ENCODE measurements at places on chromosomes 7 and 10.

GRCh38 chr10:113226399-113226798, 276.4 kb downstream of the TCF7L2 start:
- DNase-seq: no peak

DNA sequence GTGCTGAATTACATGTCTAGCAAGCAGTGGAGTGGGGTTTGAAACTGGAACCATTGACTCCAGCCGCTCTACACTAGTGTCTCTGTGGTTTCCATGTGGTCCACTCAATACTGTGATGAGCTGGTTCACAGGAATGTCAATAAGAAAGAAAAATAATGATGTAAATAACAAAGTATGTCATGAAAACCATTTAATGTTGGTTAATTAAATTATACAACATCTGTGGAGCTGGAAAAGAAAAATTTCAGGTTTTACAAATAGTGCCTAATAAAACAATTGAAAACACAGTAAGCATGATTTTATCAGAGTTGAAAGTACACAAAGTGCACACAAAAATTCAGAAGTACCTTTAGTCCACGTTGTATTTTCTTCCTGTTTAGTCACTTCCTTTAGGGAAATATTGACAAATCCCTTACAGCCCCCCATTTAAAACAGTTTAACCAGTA, 28.7 kb upstream of the NAMPT start:
- no peak for DNase-seq

DNA sequence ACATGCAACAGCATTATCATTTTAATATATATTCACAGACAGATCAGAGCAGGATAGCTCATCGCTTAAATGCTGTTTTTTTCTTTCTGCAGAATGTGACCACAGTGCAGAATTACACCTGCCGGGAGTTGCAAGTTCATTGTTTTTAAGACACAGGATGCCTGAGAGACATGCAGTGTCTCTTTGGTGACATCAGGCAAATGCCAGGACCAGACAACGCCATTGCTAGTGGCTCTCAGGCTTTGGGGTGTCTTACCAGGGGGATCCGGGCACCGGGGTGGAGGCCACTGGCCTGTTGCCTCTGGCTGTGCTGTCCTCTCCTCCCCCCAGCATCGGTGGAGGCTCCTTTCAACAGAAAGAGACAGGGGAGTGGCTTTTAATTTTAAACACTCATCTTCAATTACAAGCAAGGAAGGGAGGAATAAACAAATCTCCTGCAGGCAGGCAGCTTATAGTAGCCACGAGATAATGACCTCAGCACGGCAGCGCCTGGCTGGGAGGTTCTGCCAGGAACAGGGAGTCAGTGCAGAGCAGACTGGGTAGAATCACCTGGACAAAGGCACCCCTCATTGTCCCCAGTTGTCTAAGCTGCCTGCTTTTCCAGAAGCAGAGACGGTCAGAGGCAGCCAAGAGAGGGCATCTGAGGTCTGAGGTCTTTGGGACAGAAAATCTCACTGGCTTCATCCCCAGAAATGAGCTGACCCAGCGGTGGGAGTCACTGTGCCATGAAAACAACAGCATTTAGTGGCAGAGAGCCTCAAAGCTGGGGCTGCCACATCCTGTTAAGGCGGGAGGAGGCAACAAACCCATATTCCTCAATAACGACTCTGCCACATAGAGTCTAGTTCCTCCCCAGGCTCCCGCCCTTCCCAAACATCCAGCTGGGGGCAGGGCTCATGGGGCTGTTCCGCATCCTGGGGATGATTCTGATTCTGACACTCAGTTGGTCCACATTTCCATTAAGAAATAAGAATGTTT, 148.4 kb downstream of the TCERG1L start:
- DNase-seq: no peak

GRCh38 chr10:73873142-73873837, 1.1 kb downstream of the CAMK2G start:
- no peak for DNase-seq

DNA sequence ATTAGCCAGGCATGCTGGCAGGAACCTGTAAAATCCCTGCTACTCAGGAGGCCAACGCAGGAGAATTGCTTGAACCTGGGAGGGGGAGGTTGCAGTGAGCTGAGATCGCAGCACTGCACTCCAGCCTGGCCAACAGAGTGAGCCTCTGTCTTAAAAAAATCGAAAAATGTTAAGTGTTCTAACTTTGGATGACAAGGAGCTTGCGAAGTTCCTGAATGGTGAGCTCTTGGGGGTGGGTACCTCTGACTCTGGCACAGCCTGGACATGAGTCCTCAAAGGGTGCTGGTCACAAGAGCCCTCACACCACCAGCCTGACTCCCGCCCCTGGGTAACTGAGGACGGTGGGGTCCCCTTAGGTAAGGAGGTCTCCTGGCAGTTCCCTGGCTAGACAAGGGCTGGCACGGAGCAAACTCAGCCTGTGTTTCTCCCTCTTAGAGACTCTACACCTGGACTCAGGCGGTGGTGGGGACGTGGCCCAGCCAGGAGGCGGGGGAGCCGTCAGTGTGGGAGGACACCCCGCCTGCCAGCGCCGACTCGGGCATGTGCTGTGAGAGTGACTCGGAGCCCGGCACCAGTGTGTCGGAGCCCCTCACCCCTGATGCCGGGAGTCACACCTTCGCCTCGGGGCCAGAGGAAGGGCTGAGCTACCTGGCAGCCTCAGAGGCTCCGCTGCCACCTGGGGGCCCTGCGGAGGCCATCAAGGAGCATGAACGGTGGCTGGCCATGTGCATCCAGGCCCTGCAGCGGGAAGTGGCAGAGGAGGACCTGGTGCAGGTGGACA, 24.1 kb downstream of the AMZ1 start:
- DNase-seq: no peak

DNA sequence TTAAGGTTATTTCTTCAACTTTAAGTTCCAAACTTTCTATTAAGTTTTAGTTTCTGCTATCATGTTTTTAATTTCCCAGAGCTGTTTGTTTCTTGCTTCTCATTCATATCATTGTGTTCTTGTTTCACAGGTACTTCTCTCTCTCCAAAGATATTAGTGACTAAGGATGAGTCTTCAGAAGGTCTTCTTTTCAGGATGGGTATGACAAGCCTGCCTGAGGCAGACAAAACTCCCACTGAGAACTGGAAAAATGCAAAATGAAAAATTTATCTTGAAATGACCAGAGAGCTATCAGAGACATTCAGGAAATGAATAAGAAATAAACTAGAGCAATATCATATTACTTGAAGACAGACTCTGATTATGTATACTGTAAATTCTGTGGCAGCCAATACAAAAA, 110.8 kb upstream of the EGFR start:
- no peak for DNase-seq

DNA sequence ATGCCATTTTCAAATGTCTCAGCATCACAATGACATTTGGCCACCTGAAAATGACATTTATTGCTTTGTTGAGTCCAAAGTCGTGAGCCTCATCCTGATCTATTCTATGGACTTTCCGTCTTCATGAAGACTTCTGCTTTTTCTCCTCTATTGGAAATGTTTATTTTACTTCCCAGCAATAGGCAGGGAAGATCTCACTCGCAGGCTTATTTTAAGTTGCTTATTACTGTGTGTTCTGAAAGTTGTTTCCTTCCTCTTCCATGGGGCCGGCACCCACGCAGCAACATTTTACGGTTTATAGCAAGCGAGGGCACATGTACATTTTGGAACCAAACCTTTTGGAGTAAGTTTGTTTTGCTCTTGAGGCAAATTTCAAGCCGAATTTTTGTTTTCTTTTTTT, 221.0 kb upstream of the KLF6 start:
- no peak for DNase-seq

DNA sequence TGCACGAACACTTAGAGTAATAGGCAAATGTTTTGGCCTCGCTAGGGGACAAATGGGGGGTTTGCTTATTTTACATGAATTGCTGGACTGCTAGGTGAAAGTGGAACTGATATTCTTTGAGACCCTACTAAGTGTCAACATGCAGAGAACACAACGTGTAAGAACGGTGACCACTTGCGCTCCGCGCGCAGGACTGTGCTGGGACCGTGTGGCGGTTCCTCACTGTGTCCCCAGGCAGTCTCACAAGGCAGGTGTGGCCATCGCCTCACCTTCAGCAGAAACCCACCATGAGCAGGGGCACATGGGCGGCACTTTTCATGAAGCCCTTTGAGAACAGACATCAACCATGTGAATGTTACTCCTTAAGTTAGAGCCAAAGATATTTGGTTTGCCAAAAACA, 27.2 kb downstream of the PTPRN2 start:
- DNase-seq: no peak

- no peak for DNase-seq
Observed at GRCh38 chr10:22604344-22605126, 109.8 kb downstream of the PIP4K2A start.

- no peak for DNase-seq
Observed at GRCh38 chr10:77043420-77043763, 594.2 kb downstream of the KCNMA1 start.

- DNase-seq: peak; percentile 18
Observed at GRCh38 chr7:5702876-5703571, 78.4 kb downstream of the RNF216 start.

GRCh38 chr7:13641714-13642113, 347.8 kb downstream of the ETV1 start:
- no peak for DNase-seq

DNA sequence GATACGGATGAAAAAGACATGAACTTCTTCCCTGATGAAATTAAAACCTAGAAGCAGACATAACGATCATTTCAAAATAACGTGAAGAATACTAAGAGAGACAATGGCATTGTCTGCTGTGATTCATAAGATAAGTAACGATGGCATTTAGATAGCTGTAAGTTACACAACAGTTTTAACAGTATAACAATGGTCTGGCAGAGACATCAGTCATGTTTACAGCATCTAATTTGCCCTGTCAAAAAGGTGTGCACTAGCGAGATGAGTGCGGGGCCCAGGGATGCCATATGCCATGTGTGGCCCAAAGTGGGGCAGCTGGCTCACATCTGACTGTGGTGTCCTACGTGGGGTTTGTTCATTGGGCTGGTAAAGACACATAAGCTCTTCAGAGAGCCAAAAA, 55.7 kb upstream of the RHEB start:
- DNase-seq: no peak

DNA sequence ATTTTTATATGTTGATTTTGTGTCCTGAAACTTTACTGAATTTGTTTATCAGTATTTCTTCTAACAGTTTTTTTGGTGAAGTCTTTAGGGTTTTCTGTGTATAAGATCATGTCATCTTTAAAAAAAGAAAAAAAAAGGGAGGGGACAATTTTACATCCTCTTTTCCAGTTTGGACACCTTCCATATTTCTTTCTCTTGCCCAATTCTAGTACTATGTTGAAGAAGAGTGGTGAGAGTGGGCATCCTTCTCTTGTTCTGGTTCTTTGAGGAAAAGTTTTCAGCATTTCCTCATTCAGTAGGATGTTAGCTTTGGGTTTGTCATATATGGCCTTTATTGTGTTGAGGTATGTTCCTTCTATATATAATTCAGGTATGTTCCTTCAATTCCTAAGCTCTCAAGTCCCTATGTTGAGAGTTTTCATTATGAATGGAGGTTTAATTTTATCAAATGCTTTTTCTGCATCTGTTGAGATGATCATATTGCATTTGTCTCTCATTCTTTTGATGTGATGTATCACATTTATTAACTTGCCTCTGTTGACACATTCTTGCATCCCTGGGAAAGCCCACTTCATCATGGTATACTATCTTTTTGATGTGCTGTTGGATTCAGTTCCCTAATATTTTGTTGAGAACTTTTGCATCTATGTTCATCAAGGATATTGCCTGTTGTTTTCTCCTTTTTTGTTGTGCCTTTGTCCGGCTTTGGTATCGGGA, 12.1 kb downstream of the TAS2R40 start:
- no peak for DNase-seq

DNA sequence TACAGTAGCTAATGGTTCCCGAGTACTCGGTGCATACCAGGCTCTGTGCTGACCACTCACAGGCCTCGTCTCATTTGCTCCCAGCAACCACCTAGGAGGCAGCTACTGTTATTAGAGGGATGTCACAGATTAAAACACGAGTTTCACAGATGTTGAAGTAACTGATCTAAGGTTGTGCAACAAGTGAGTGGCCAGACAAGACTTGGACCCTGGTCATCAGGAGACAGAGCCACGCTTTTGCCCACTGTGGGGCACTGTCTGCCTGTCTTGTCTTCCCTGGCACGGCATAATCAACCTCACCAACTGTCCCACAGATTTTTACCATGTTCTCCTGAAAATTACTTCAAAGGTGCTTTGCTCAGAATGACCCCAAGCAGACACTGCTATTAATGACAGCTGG, 111.6 kb upstream of the HABP2 start:
- no peak for DNase-seq

DNA sequence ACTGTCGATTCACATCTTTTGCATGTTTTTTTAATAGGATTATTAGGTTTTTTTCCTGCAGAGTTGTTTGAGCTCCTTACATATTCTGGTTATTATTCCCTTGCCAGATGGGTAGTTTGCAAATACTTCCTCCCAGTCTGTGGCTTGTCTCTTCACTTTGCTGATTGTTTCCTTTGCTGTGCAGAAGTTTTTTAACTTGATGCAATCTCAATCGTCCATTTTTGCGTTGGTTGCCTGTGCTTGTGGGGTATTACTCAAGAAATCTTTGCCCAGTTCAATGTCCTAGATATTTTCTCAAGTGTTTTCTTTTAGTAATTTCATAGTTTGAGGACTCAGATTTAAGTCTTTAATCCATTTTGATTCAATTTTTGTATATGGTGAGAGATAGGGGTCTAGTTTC, 95.4 kb downstream of the TBXAS1 start:
- DNase-seq: no peak

GRCh38 chr7:77691892-77692491, 4.3 kb upstream of the RSBN1L start:
- no peak for DNase-seq

DNA sequence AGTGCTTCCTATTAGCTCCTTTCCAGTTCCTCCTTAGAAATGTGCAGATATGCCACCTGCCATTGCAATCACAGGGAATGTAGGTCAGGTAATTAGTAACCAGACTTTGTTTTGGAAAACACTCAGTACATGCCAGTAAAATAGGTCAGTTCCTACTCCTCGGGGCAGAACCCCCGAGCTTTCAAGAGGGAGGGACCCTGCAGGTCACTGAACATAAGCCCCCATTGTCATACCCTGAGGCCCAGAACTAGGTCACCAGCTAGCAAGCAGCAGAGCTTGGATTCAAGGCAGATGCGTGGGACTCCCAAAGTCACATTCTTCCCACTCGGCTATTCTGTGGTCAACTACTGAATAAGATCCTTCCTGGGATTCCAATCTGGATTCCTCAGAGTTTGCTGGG, 104.8 kb downstream of the PPP1R3C start:
- no peak for DNase-seq

GRCh38 chr7:1947586-1948217, 277.6 kb downstream of the ELFN1 start:
- no peak for DNase-seq

Measured in erythroblast (primary cell).